ENCODE measurements at places on chromosomes 4 and X.

- DNase-seq: no peak
Measured at GRCh38 chrX:18031726-18032375, 170.8 kb upstream of the RAI2 start.

DNA sequence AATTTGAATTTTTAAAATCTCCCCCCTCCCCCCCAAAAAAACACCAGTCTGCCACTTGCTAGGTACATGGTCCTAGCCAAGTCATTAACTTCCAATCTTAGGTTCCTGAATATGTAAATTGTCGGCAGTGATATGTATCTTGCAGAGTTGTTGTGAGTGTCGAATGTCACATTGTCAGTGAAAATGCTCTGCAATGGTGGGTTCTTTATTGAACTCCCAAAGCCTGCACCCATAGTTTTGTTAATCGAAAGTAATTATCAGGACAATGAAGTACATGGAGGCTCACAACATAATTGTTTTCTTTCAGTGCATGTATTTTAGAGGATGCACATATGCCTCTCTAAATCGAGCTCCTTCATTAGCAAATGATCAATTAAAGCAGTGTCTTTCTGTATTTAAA, 185.6 kb upstream of the S100G start:
- DNase-seq: no peak

DNA sequence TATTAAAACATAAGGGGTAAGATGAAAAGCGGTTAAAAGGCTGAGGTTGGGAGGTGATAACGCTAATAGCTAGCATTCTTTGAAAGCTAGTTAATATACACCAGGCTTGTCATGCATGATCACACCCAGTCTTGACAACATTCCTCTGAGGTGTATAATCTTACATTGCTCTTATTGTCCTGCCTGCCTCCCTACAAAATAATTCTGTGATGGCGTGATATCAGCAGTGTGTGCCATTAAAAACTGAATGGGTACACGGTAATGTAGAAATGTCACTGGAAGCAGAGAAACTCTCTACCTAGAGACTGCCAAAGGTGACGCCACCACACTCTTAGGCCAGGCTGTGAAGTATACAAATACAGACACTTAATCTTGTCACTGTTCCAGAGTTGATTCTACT, 68.1 kb downstream of the DIAPH2 start:
- DNase-seq: no peak

DNA sequence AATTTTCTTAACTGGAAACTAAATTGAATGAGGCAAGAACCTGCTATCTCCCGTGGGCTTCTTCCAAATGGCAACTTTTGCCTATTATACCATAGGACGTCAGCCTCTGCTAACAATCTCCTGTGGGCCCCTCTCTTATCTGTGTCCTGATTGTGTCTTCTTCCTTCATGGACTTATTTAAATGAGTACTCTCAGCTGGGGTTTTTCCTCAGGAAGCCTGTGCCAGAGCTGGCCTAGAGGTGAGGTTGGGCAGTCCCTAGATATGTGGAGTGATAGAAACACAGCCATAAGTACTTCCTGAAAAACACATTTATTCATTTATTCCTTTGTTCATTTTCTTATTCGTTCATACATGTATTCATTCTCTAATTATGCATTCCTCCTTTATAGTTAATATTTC, 712.5 kb upstream of the SLIT2 start:
- DNase-seq: no peak

DNA sequence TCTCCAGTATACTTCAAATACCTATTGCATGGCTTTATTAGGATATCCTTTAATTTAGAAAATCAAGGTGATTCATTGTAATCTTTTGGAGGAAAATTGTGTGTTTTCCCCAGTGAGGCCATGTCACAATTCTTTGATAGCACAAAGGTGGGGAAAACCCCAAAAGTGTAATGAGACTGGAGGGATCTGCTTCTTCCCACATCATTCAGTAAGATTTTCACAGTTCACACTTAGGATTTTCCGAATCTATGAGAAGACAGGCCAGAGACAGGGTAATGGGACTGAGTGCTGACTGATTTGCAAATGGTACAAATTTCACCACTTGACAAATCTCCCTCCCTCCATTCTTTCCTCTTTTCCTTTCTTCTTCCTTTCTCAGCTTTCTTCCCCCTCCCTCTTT, 181.1 kb downstream of the MGST2 start:
- no peak for DNase-seq

DNA sequence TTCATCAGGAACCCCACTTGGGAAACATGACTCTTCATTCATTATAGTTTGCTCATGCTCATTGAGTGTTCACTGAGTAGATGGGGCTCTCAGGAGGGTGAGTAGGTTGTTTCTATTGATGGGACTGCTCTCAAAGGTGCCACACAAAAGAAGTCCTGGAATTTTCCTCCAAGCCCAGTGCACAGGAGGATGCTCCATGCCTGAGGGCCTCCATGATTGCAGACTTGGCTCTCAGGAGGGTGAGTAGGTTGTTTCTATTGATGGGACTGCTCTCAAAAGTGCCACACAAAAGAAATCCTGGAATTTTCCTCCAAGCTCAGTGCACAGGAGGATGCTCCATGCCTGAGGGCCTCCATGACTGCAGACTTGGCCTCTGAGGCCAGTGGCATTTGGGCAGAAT, 108.5 kb downstream of the ZNF674 start:
- DNase-seq: no peak

Measured in retina (tissue), 1 donor.